ENCODE measurements at places on chromosomes 7 and 10.

GRCh38 chr7:111126987-111127386 is 36.1 kb downstream of the LRRN3 start:
- no peak for DNase-seq

GRCh38 chr7:69693042-69693441 is 94.8 kb downstream of the AUTS2 start:
- no peak for DNase-seq

DNA sequence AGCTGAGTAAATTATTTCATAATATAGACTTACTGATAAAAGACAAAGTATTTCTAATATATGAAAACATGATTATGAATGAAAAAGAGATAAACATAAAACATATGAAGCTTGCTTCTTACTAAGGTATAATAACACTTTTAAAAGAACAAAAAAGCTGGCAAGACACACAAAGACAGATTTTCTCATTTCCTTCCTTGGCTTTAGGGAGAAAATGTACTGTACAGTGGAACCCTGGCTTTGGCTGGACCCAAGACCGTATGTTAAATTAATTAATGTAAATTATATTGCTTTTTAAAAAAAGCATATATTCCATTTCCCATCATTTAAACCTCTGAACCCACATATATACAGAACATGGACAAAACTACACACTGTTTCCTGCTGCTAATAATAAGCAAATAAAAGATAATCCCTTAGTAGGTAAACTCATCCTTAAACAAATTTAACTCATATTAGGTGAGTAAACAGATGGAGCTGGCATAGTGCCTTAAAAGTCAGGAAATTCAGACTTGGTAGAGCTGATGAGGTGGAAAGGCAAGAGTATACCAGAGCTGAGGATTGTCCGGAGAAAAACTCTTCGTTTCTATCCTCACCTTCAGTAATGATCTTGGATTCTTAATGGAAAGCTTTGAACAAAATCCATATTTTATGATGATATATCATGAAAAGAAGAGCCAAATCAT is 1016.4 kb upstream of the KCND2 start:
- peak; percentile 53 for DNase-seq

DNA sequence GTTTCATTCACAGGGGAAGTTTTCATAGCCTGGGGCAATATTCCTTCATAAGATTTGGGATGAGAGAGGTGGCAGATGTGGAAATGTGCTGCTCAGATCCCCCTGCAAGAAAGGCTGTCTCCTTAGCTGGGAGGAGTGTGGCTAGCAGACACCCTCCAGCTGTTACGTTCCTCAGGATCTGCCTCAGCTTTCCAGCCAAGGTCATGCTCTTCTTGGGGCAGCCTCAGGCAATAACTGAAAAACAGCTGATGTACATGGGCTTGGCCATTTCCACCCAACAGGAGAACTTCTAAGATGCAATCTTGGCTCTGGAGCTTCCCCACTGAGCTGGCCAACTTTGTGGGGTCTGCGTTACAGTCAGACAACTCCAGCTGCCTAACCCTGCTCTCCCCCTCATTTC is 51.3 kb upstream of the SEPTIN7 start:
- no peak for DNase-seq

GRCh38 chr10:86646532-86646931 is 7.8 kb upstream of the OPN4 start:
- DNase-seq: no peak

- no peak for DNase-seq
These were observed 54.5 kb upstream of the ATP6V0A4 start for GRCh38 chr7:138852469-138852868.

DNA sequence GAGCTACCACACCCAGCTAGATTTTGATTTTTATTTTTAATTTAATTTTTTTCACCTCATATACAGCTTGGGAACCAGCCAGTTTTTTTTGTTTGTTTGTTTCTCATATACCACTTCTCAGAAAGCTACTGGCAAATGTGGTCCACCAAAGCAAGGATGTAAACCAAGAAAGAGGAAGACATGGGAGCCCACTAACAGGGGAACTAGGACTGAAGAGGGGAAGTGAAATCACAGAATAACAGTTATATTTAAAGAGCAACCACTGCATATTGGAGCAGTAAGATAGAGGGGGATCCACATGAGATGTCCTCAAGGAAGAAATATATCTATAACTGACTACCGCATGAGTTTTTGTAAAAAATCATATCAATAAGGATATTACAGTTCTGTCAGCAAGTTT is 10.5 kb downstream of the CPVL start:
- no peak for DNase-seq

- no peak for DNase-seq
These were observed 23.6 kb upstream of the PDCD4 start for GRCh38 chr10:110848106-110848505.

- no peak for DNase-seq
These were observed 17.6 kb downstream of the SLC25A40 start for GRCh38 chr7:87858417-87859100.

DNA sequence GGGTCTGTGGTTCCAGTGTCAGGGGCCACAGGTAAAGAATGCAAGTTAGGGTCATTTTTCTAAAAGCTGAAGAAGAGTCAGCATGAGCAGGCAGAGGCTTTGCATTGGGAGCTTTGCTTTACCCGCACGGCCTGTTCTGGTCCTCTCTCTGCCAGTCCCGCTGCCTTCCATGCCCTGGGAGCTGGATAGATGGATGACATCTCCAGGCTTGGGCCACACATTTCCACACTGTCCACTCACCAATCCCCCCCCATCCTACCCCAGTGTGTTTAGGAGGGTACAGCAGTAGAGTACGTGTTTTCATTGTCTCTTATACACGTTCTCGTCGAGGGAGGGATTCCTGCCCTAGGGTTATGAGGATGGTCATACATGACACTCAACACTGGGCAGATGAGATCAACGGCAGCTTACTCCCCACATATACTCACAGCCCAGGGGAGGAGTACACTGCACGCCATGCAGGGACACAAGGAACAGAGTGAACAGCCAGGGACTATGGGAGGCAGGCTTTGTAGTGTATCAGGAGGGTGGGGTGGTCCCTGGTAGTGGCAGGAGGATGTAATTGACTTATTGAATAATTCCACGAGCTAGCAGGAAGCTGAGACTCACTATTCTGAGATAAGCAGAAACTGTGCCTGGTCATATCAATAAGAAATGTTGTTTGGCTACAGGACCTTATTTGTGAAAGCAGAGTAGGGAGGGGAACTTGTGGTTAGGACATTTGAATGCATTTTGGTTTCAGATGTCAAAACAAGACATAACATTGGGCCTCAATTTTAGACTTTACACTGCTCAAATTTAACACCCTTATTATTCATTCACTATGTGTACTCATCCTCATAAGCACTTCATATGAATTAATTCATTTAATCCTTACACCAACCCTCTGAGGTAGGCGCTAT is 36.6 kb downstream of the PLPP4 start:
- DNase-seq: no peak

DNA sequence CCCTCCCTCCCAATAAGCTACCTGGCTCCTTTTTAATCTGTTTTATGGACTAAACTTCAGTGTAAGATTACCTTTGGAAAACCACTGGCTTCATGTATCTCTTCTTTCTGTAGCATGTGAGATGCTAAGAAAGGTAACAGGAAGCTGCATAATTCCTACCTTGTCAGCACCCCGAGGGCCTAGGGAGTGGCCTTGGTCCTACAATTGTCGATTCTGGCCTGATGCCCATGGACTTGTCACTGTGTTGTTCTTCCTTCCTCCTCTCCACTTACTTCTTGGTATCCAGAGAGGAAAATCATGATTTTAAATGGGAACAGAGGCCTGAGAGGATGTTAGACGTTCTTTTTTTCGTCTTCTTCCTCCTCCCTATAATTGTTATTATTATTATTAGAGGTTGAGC is 42.9 kb upstream of the PDZD8 start:
- DNase-seq: no peak

Data from NCI-H510A treated with DMSO at 0.1 percent for 48 hours (cell line).